KG1 (cell line): ENCODE measurements at places on chromosomes 11 and 22.

DNA sequence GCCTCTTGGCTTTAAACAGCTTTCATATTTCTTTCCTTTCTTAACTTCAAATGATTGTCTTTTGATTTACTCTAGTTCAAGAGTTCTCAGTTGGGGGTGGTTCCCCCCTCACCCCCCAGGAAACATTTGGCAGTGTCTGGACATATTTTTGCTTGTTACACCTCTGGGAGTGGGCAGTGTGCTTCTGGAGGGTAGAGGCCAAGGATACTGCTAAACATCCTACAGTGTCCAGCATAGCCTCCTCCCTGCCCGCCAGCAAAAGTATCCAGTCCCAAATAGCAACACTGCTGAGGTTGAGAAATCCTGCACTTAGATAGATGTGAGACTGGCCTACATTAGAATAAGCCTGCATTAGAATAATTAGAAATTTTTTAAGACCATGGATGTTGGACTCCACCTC, 3.2 kb downstream of the PPP6R3 start:
- DNase-seq, result no peak

DNA sequence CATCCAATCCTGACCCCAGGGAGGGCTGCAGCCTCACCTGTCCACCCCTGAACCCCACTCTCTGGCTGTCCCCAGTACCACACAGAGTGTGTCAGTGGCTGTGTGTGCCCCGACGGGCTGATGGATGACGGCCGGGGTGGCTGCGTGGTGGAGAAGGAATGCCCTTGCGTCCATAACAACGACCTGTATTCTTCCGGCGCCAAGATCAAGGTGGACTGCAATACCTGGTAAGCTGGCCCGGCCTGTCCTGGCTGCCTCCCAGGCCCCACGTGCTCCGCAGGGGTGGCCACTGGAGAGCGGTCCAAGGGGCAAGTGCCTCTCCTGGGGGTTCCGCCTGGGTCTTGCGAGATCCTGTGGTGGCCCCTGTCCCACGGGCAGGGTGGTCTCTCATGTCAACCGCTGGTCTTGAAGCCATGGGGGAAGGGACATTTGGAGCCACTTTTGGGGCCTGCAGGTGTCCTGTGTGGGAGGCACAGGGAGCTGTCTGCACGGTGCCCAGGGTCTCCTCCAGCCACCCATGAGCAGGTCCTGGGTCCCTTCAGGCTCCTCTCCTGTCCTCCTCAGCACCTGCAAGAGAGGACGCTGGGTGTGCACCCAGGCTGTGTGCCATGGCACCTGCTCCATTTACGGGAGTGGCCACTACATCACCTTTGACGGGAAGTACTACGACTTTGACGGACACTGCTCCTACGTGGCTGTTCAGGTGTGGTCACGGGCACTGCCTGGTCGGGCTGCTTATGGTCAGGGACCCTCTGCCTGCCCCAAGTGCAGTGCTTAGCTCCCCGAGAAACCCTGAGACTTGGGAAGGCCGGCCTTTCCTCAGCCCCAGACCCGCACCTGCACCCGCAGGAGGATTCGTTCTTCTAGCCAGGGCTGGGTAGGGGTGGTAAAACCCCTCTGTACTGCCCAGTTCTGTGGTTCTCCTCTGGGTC, 11.8 kb downstream of the MUC2 start:
- no peak for DNase-seq

- DNase-seq, result no peak
These were observed 37.2 kb downstream of the CYTH4 start for GRCh38 chr22:37319469-37319868.

DNA sequence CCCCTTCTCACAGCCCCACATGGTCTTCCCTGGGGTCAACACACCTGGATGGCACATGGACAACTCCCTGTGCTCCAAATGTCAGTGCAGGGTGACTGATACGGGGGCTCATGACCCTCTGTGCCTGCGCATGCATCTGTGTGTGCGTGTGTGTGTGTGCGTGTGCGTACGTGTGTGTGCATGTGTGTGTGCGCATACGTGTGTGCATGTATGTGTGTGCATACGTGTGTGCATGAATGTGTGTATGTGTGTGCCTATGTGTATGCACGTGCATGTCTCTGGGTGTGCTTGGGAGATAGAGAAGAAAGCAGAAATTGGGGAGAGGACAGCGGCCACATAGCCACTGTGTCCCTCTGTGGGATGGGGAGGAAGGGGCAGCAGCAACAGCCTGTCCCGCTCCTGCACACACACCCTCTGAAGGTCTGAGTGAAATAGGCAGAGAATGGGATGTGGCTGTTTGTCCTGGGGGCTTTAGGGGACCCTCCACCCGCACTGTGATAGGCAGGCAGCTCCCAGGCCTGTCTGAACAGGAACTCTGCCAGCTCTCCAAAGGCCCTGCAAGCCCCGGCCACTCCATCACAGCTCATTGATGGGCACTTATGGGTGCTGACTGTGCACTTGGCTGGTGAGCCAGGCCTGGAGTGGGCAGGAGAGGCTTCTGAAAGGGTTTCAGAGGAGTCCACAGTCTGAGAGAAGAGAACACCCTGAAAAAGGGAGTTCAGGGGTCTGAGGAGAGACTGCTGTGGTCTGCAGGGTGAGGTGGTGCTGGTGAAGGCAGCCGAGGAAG, 28.7 kb upstream of the PICK1 start:
- no peak for DNase-seq

DNA sequence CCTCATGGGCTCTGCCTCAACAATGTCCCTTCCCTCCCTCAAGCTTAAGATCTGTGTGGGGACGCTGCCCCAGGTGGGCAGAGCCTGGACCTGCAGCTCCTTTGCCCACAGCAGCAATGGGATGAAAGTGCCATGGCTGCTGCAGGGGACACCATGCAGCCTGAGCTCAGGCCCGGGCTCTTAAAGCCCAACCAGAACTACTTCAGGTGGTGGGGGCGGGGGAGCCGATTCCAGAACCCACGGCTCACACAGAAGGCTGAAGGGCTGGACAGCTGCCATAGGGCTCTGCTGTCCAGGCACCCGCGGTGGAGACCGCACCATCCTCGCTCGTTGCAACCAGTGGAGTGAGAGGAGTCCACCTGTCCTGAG, 12.5 kb downstream of the CHID1 start:
- DNase-seq, result no peak

- DNase-seq, result no peak
These were observed 1.4 kb downstream of the ADM start for GRCh38 chr11:10305964-10306918.

- no peak for DNase-seq
These were observed 171.5 kb downstream of the SNX19 start for GRCh38 chr11:130744794-130745193.

DNA sequence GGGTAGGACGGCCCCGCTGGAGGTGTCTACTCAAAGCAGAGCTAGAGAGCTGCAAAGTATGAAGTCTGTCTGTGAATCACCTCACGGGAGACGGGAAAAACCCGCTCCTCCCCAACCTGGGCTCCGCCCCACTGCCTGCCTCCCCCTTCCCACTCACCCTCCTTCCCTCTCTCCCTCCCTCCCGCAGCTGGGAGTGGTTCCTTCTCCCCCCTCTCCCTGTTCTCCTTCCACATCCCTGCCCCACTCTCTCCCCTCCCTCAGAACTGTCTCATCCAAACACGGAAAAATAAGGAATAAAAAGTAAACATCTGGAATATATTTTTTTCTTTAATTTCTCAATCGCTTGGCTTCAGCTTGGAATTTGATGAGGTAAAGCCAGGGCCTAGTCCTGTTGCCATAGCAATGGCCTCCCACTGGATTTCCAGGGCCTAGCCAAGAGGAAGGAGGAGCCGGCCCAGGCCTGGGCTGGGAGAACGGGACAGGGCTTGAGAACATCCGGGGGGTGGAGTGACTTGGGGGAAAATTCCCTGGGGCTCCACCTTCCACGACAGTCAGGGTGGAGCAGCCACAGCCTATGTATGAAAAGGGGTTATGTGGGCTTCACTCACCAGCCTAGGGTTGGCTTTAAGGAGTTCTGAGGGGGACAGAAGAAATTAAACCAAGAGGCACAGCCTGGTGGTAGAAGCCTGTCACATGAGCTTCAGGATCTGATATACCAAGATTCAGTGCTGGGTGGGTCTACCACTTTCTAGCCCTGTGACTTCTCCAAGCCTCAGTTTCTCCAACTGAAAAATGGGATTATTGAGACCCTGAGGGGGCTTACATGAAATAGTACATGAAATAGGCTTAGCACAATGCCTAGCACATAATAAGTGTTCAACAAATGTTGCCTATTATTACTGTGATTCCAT, 2.2 kb downstream of the TNKS1BP1 start:
- DNase-seq, result no peak

GRCh38 chr11:73186294-73186850, 31.7 kb upstream of the P2RY2 start:
- DNase-seq, result no peak

- DNase-seq, result no peak
These were observed 1.5 kb downstream of the TNNT3 start for GRCh38 chr11:1920909-1921573.

DNA sequence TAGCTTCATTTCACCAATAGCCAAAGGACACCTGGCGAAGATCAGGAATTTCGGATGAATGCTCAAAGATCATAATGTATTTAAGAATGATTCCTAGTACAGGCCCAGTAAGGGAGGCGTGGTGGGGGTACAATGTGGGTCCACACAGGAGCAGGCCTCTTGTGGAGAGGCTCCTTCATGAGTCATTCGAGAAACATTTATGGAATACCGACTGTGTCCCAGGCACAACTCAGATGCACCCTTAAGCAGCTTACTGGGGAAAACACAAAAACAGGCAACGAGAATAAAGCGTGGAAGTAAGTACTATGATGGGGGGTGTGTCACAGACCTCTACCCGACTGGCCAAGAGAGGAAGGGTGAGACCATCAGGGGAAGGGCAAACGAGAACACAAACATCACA, 44.5 kb downstream of the SMCO4 start:
- no peak for DNase-seq

GRCh38 chr11:68369756-68370155, 57.4 kb downstream of the LRP5 start:
- no peak for DNase-seq

GRCh38 chr11:96277696-96278038, 65.3 kb downstream of the MAML2 start:
- DNase-seq, result no peak

- DNase-seq, result peak; percentile 19
These were observed 2.1 kb upstream of the DMC1 start for GRCh38 chr22:38572065-38572464.

DNA sequence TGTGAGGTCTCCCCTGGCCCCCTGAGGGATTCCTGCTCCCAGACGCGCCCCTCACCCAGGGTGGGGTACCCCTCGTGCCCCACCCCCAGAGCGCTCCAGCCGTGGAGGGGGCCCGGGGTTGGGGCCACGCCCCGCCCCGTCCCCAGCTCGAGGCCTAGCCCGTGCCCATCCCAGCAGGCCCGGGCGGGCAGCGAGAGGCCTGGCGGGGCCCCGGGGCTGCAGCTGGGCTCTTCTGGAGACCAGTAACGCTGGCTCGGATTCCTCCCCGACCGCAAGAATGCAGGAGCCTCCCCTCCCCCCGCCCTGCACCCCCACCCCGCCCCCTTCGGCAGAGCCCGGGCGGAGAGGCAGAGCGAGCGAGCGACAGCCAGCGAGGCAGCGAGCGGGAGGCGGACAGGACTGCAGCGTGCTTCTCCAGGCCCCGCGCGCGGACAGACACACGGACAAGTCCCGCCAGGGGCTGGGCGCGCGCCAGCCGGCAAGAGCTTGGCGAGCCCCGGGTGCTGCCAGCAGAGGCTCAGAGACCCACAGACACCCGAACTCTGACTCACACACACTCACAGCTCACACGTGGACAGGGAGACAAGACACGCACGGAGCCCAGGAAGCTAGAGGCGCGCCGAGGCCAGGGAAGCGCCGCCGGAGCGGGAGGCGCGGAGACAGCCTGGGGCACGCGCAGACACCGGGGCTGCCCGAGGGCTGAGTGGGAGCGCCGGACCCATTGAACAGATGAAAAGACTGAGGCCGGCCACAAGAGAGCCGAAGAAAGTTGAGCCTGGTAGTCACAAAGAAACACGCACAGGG, 15.2 kb downstream of the BCL9L start:
- DNase-seq, result no peak

GRCh38 chr22:44686873-44687600, 15.0 kb upstream of the PRR5 start:
- DNase-seq, result no peak

DNA sequence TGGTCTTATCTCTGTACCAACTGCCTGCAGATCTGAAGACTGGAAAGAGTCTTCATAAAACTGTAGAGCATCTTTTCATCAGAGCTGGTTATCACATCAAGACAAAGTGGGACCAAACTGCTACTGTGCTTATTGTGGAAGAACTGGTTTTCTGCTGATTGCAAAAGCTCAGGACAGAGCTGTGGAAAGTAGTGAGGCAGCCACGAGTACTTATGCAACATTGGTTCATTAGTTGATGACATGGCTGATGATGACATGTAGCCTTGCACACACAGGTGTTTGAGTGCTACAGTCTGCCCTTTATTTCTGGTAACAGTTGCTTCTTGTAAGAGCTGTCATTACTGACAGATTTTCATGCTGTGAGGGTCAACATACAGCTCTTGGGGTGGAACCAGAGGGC, 185.4 kb upstream of the GUCY1A2 start:
- DNase-seq, result no peak

DNA sequence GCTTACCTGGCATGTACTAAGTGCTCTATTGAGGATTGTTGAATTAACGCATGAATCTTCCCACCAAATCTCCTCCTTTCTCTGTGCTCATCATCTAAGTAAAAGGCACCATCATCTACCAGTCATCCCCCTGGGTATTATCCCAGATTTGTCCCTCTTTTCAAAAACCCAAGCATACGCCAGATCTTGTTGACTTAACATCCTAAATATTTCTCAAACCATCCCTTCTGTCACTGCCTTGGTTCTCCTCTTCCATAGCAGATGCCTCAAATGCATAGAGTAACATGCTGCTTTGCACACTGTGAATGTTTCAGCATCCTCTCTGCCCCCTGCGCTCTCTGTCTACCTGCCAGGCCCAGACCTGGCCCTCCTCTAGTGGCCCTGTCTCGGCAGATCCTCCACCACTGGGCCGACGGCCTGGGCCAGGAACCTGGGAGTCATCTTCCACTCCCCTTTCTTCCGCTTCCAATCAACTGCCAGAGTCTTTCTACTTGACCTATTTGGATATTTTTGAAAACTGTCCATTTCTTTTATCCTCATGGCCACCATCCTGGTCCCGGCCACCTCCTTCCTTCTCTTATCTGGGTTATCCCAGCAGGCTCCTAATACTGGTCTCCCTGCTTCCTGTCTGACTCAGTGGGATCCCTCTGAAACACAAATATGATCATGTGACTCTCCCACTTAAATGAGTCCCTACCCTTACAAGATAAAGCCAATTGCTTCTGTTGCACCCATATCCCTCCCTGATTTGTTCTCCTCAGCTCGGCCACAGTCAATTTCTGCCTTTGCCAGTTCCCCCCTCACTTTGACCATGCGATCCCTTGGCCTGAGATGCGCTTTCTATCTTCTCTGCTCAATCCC, 3.4 kb upstream of the TAB1 start:
- no peak for DNase-seq

- DNase-seq, result no peak
These were observed 65.2 kb upstream of the CNTN5 start for GRCh38 chr11:98955551-98955950.

- DNase-seq, result peak; percentile 80
These were observed 50.5 kb downstream of the MAPK1 start for GRCh38 chr22:21816787-21817496.

DNA sequence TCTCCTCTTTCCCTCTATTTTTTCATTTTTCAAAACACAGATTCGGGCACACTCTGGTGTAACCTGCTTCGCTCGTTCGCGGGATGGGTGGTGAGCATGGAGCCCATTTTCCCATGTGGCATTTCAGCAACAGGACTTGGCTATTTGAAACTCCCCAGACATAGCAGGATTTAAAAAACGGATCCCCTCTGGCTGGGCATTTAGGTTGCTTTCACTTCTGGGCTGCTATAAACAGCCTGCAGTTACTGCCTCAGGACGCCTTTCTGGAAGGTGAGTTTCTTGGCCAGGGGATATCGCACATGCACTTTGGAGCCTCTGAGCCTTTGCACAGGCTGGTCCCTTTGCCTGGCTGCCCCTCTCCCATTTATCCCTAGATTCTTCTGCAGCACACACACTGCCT, 2.8 kb upstream of the MPPED1 start:
- no peak for DNase-seq
